ENCODE measurements at places on chromosomes 11 and 22.

GRCh38 chr11:79431535-79431934 lies 9.3 kb downstream of the TENM4 start:
- DNase-seq, result no peak

GRCh38 chr11:120432056-120433018 lies 79.2 kb upstream of the GRIK4 start:
- no peak for DNase-seq

DNA sequence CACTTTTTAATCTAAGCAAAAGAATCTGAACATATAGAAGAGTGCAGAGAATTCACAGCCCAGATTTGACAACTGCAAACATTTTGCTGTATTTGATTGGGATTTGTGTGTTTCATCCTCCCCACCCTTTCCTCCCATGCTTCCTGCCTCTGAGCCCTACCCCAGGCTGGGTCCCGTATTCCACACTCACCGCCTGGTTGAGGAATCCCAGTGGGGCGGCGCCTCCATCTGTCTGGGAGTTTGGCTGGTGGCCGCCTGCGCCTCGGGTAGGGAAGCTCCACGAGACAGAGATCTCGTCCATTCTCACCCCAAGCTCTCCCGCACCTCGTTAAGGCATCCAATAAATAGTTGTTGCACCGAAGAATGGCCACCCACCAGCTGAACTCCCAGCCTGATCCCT lies 105.9 kb upstream of the SLC22A12 start:
- no peak for DNase-seq

DNA sequence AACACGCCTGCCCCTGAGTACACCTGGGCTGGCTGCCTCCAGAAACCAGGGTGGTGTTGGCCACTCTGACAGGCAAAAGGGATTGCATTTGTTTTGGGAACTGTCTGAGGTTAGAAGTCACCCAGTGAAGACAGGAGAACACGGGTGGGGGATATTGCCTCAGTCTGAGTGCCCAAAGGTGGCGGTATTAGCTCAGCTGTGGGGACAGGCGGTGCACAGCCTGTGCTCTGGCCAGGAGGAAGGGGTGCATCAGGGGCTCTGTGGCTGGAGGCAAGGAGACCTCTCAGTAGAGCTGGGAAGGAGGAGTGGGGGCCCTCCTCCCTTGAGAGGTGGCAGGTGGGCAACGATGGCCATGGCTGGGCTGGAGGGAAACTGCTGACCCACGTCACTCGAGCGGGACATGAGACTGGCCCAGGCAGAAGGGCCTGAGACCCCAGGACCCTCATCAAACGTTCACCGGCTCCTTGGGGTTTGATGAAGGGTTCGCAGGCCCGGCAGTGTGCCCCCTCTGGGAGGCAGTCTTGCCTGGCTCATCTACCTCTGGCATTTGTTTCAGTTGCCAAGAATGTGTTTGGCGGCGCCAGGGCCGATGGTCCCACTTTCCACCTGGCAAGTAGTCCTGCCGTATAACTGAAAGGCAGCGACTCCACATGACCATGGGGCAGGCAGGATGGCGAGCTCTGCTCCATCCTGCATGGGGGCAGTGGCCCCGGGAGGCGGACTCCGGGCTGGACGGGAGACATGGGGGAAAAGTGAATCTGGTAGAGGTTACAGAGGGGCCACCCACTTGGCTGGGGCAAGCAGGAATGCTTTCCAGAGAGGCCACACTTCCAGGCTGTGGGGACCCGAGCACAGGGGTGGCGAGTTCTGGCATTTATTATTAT lies 52.8 kb upstream of the SMIM38 start:
- no peak for DNase-seq

DNA sequence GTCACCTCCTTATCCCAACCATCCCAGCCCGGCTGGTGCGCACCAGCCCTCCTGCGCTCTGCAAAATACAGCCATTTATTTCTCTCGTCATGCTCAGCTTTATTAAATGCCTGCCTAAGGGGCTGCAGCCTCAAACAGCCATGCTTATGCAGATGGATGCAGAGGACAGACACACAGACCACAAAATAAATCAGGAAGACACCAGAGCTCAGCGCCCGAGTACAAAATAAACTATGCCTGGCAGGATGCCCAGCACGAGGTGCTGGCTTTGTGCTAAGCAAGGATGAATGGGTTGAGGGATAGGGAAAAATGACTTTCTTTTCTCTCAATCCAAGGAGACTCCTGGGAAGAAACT lies 70.5 kb downstream of the RPUSD4 start:
- no peak for DNase-seq

- no peak for DNase-seq
Measured at GRCh38 chr11:131637469-131638175, 267.2 kb downstream of the NTM start.

DNA sequence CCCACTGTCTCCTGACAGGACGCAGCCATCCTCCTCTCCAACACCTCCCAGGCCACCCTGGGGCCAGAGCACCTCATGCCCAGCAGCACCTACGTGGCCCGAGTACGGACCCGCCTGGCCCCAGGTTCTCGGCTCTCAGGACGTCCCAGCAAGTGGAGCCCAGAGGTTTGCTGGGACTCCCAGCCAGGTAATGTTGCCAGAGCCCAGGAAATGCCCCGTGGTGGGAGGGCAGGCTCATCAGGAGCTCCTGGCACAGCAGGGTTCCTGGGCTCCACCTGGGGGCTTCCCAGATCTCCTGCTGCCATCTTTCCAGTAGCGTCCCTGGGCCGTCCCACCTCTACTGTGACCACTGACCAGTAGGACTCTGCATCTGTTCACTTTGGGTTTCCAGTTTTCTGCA lies 16.2 kb downstream of the CSF2RB start:
- DNase-seq, result no peak

DNA sequence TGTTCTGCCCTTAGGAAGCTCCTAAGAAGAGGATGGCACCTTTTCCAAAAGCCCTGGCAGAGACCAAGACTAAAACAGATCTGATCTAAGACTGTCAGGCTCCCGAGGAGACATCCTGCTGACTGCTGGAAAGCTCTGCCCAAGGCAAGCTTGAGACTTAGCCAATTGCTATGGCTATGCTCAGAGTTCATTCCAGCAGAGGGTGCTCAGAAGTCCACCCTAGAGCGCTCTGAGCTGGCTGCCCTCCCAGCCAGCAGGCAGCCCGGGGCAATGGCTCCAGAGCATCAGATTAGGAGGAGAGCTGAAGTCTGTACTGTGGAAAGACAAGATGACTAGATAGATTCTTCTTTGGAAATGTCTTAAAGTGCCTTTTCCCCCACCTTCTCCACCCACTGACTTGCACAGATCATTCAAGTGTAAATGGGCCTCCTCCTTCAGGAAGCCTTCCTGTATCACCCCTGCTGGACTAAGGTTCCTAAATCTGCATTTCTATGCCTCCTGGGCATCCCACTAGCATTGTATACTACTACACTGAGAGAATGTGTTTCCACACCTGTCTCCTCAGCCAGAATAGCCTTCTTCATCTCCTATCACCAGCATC lies 23.4 kb downstream of the LRRC55 start:
- no peak for DNase-seq

- DNase-seq, result no peak
Measured at GRCh38 chr11:36565031-36565610, 2.7 kb upstream of the RAG1 start.

GRCh38 chr11:21511835-21512440 lies 680.9 kb upstream of the ANO5 start:
- no peak for DNase-seq

GRCh38 chr22:48934446-48934845 lies 893.2 kb downstream of the BRD1 start:
- no peak for DNase-seq

DNA sequence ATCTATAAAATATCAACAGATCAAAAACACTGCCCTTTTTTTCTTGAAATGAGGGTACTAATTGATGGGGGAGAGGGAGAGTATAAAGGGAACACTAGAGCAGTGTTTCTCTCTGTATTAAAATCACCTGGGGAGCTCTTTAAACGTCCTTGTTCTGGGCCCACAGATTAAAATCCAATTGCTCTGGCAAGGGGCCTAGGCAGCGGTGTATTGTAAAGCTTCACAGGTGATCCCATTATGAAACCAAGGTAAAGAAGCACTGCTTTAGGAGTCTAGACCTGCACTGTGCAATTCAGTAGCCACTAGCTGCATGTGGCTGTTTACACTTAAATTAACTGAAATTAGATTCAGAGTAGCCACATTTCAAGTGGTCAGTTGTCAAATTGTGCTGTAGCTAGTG lies 3.0 kb downstream of the AQP11 start:
- no peak for DNase-seq

GRCh38 chr22:28187612-28188011 lies 268.6 kb upstream of the PITPNB start:
- no peak for DNase-seq

DNA sequence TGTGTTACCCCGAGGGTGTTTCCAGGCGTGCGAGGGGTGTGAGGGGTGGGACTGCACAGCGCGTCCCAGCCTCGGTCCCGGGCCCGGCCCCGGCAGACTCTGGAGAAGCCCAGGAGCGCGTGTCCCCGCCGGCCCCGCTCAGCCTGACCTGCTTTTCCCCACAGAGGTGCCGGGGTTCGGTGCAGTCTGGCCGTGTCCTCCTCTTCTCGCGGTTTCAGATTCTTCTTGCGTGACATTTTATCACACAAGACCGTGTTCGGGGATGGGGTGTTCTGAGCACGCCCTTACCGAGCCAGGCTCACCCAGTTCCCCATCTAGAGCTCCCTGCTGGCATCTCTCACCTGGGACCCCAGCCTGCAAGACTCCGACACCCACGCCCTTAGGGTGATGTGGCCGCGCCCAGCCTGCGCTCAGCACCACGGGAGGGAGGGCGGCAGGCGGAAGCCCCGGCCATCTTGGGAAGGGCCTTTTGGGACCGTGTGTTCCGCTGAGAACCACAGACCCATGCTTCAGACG lies 775.6 kb downstream of the BRD1 start:
- DNase-seq, result peak; percentile 28

DNA sequence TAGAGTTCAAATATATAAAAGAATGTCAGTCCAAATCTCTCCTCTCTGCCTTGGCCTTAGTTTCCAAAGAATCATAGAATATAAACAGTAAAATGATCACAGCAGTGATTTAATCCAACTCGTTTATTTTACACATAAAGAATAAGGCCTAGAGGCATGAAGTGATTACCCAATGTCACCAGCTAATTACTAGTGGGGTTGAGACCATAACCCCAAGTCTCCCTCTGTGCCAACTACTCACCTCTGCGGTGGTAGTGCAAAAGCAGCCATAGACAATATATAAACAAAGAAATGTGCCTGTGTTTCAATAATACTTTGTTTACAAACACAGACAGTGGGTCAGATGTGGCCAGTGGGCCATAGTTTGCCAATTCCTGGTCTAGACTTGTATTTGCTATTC lies 96.6 kb upstream of the FAT3 start:
- no peak for DNase-seq

DNA sequence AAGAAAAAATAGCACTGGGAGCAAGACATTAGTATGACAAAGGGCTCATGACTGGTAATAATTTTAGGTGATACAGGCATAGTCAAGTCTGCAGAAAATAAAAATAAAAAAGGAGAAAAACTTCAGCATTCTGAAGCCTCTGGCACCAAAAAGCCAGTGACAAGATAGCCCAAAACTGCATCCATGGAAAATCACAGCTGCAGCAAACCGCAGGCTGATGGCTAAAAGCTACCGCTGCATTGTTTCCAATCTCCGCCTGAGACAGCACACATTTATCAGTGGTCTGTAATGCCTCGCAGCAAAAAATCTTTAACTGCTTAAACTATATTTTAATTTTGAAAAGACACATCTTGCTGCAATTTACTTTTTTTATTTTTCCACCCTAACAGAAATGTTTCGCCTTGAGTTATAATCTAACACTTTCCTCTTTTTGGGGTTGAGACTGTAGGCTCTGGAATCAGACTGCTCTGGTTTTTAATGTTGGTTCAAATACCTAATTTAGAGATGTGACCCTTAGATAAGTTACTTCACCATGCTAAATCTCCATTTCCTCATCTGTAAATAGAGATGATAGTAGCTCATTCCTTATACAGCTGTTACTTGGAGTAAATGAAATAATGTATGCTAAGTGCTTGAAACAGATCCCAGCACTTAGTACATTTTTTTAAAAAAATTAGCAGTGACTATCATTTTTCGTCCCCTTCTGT lies 42.0 kb upstream of the FIBIN start:
- DNase-seq, result no peak

DNA sequence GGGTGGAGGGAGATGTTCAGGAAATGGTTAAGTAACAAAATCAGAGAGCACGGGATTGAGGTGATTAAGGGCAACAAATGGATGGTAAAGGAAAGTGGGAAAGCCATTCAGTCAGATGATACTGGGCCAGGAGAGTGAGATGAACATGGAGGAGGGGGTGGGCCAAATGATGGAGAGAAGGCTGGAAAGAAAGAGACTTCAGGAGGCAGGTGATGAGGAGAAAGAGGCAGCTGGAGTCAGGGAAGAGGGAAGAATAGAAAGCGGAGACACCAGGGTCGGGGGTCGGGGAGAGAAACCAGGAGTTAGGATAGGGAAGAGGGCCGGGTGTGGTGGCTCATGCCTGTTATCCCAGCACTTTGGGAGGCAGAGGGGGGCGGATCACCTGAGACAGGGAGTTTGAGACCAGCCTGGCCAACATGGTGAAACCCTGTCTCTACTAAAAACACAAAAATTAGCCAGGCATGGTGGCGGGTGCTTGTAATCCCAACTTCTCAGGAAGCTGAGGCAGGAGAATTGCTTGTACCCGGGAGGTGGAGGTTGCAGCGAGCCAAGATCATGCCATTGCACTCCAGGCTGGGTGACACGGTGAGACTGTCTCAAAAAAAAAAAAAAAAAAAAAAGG lies 4.7 kb upstream of the KDM2A start:
- DNase-seq, result no peak

DNA sequence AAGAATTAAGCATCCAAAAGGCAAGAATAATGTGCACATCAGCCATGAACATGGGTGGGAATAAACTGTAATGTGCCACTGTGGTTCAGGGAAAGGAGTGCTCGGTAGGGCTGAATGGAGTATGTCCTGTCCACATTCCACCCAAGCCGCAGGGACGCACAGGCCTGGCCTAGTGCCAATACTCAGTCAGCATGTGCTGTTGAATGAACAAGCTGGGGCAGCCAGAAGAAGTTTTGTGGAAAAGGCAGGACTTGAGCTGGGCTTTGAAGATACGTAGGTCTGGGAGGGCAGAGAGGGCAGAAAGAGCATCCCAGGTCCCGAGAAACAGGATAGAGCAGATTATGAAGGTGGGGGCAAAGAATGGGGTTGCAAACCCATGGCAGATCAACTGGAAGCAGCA lies 60.0 kb upstream of the PLET1 start:
- no peak for DNase-seq

DNA sequence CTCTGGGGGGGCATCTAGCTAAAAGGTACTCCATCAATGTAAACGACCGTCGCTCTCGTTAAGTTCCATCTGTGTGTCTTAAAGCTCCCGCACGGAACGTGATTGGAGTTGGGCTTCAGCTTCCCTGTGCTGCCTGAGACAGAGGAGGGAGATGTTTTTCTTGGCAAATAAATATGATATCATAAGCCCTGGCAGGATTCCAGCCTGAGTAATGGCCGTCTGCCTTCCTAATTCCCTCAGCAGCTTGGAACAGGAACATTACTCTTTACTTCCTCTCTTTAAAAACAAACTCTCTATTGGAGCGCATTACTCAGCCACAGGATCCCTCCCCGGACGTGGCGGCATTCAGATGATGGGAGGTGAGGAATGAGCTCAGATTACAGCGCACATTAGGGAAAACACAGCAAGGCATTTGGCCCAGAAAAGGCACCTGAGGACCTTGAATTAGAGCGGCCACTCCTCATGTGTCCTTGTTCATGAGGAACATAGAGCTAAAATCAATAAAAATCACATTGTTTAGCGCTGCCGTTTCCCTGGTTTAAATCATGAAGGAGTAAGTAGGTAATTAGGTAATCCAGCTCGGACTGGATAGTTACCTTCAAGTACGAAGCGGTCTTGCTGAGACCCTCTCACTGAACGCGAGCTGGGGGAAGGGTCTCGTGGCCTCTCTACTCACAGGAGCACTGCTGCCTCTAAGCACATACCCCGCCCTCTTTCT lies 230.4 kb downstream of the ST3GAL4 start:
- no peak for DNase-seq

Data from stimulated activated CD8-positive, alpha-beta memory T cell treated with anti-CD3 and anti-CD28 coated beads, Interleukin-15, amount 100 ng/mL, for 4 hours (primary cell).